ENCODE measurements at places on chromosomes 1 and 21.

- no peak for DNase-seq
Observed at GRCh38 chr1:174367892-174368291, 79.9 kb upstream of the GPR52 start.

GRCh38 chr1:191699343-191699742 lies 458.9 kb upstream of the RGS18 start:
- DNase-seq = no peak

- DNase-seq = no peak
Observed at GRCh38 chr1:28132171-28133167, 44.0 kb downstream of the PTAFR start.

GRCh38 chr1:11920239-11920903 lies 5.9 kb downstream of the KIAA2013 start:
- DNase-seq = no peak

- DNase-seq = no peak
Observed at GRCh38 chr1:228030451-228031201, 23.8 kb downstream of the WNT3A start.

DNA sequence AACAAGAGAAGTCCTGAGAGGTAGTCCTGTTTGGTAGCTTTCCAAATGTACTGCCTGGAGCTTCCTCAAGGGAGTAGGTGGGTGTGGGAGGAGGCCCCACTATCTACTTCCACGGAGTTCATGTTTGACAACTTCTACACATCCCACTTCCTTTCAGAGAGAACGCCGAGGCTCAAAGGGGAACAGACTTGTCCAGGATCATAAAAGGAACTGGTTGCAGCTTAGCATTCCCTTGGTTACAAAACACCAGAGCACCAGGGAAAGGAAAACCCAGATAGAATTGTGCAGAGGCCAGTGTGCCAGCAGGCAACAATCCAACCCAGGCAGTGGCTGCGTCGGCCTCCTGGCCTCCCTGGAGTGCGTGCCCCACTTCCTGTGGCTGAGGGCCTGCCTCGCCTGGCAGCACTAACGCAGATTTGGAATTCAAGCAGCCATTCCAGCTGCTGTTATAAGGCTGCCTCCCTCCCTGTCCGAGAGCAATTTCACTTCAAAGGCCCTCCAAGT lies 4.2 kb upstream of the RAP1GAP start:
- no peak for DNase-seq

- DNase-seq = no peak
Observed at GRCh38 chr21:42392731-42393442, 3.0 kb downstream of the TMPRSS3 start.

- DNase-seq = no peak
Observed at GRCh38 chr1:230317823-230318819, 108.0 kb downstream of the PGBD5 start.

DNA sequence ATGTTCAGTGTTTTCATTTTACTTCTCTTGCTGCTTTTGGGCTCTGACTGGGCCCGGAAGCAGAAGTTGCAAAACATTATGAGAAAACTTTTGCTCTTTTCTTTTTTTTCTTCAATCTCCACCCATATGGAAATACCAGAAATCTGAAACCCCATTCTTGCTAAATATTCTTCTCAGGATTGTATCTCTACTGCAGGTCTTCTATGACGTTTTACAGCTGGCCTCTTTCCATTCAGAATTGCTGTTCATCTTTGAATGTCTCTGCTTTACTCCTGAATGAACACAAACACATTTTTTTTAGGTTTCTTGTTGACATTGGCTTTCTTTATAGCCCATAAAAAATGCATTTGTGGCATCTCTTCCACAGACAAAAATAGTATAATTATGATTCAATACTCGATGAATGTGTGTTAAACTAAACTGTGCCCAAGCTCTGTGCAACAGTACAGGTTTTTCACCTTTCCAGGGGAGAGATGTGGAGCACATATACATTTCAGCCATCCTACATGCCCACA lies 18.8 kb downstream of the PTPRC start:
- no peak for DNase-seq
